ENCODE measurements at places on chromosomes 5 and 9.
A peak's percentile ranks its signal among the peaks of the same experiment; 100 is the strongest.

DNA sequence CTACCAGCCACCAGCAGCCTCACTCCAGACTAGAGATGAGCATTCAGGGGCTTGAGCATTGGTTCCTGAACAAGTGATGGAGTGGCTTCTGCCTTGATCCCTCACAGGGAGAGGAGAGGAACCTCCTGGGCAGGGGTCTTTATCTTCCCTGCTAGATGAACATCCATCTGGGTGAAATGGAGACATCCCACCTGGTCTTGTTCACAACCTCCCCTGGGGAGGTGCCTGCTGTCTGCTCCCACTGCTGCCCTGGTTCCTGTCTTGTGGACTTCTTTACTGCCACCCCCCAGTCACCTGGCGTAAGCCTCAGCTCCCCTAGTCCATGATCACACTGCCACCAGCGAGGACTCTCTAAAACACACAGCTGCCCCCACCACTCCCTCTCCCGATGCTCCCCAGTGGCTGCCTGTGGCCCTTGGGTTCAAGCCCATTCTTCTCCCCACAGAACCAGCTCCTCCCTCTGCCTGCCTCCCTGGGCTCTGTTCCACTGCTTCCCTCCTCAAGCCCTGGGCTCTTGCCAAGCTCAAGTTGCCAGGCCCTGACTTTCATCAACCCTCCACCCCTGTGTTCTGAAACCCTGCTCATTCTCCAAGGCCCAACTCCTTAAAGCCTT is 51.5 kb downstream of the COL15A1 start:
- no peak for DNase-seq

- DNase-seq: no peak
These were observed 51.7 kb downstream of the PTCH1 start for GRCh38 chr9:95465115-95465514.

DNA sequence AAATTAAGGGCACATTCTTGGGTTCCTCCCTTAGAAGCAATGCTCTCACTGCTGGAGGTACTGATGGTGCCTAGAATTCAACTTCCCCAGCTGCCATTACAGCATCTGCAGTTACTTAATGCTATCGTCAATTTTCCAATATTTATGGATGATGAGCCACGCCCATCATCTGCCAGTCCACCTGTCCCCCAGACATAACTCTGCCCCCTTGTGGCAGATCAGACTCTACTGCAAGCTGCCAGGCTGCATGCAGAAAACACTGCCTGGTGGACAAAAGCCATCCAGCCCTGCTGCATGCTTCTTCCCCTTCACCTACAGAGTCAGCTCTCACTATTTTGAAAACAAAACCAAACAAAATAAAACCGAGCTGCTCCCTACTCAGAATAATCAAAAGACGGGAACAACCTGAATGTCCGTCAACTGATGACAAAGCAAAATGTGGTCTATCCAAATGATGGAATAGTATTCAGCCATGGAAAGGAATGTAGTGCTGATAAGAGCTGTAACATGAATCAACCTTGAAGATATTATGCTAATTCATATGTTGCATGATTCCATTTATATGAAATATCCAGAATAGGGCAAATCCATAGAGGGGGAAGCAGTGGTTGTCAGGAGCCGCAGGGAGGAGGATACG is 66.4 kb downstream of the RETREG1 start:
- DNase-seq: peak; percentile 56

GRCh38 chr5:142969624-142970439 is 199.7 kb downstream of the ARHGAP26 start:
- DNase-seq: no peak

GRCh38 chr9:23826120-23826629 is at the start of gene ELAVL2:
TSS of gene ELAVL2 (minus strand) at chr9:23826240. CDS start at chr9:23762234, 64,006 bp downstream.
- peak; percentile 87 for DNase-seq
